Fibroblast of skin of right biceps (primary cell): ENCODE measurements at places on chromosomes 7 and 10.
A peak's percentile ranks its signal among the peaks of the same experiment; 100 is the strongest.

- DNase-seq: no peak
Observed at GRCh38 chr10:71581376-71581775, 138.2 kb downstream of the C10orf105 start.

GRCh38 chr10:7625836-7626235 lies 40.9 kb downstream of the ITIH5 start:
- DNase-seq: peak; percentile 37

DNA sequence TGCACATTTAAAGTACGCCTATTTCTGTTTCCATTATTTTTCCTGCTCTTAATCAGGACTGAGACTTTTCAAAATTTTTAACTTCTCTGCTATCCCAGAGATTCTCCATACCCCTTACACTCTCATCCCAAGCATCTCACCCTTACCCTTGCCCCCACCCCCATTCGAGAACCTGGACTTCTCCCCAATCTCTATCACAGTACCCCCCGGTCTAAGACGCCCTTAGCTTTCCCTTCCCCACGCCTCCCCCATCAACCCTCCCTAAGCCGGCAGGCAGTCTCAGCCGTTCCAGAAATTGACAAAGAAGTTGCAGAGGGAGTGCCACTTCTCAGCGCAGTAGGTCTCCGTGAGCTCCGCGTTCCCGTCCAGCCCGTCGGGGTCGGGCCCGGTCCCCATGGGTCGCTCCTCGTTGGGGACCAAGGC lies 1.4 kb downstream of the FGFBP3 start:
- DNase-seq: no peak

DNA sequence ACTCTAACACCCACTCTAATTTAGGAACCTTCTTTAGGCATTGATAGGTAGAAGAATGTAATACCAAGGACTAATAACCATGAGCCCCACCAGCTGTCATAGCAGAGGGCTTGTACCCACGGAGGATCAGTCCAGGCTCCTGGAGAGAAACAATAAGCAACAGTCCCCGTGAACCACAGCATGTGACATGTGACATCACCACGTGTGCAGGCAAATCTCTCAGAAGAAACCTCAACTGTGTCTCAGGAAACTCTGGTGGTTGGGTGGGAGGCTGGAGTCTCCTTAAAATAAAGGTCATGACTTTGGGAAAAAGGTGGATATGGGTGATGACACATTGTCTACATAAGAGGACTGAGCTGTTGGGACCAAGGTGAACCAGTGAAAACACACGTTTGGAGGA lies 653.9 kb upstream of the FOXK1 start:
- DNase-seq: no peak

- peak; percentile 75 for DNase-seq
Observed at GRCh38 chr7:28316489-28316888, 95.8 kb upstream of the CREB5 start.

DNA sequence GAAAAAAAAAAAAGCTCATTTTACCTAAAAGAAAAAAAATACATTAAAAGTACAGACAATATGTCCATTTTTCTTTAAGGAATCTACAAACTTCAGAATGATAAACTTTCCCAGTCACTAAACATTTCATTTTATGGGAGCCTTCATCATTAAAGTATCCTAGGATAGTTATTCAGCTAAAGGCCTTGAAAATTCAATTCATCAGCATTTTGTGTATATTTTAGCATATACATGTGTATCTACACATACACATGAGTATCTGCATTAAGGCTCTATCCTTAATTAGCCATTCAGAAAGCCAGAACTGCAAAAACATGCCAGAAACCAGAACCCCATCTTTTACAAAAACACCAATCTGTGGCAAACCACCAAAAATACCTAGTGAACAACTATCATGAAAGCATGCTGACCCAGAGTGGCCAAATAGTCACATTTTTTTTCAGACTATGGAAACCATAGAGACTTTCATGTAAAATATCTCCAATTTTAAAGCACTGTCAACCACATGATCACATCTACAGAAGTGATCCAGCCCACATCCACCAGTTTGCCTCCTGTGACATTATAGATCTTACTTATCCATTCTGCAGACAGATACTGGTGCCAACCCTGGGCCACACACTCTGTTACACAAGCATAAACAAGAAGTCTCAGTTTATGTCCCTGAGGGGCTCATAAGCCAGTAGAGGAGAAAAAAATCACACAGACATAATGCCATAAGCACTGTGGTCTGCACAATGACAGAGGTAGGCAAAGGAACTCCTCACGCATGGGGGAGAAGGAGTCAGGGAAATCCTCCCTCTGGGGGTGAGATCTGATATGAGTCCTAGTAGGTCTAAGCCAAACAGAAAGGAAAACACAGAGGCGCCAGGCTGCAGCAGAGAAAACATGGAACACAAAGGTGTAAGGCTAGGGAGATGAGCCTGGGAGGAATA lies 79.2 kb downstream of the SRPK2 start:
- DNase-seq: no peak

DNA sequence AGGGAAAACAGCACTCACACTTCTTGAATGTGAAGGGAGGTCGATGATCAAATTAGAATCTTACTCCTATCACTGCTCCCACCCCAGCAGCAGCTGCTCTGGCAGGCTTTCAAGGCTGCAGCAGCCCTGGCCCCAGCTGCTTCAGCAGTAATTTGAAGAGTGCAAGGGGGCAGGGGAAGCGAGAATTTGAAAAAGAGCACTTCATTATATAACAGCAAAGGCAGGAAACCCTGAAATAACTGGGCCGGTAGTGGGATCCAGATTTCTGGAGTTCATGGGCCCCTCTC lies 44.9 kb downstream of the MYPN start:
- DNase-seq: peak; percentile 75
